Progenitor cell of endocrine pancreas (in vitro differentiated cells): ENCODE measurements at places on chromosomes 3 and 15.

GRCh38 chr3:60065227-60065868 lies 1015.5 kb upstream of the CFAP20DC start:
- no peak for DNase-seq

DNA sequence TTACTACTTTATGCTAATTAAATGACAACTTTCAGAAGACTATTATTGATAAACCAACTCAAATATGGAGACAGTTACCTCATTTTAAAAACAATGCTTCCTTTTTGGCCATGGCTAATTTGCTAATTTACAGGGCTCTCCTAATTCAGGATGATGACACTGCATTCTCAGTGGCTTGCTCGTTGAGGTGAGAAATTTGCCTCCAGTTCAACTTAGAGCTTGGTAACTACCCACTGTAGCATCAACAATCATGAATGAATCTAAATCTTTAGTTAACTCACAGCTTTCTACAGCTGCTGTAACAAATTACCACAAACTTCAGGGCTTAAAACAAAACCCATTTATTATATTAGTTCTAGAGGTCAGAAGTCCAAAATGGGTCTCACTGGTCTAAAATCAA lies 14.0 kb downstream of the PBRM1 start:
- DNase-seq: no peak

- no peak for DNase-seq
Measured at GRCh38 chr3:32930161-32930560, 21.3 kb upstream of the CCR4 start.

- no peak for DNase-seq
Measured at GRCh38 chr3:183844606-183845005, 19.2 kb upstream of the MAP6D1 start.

DNA sequence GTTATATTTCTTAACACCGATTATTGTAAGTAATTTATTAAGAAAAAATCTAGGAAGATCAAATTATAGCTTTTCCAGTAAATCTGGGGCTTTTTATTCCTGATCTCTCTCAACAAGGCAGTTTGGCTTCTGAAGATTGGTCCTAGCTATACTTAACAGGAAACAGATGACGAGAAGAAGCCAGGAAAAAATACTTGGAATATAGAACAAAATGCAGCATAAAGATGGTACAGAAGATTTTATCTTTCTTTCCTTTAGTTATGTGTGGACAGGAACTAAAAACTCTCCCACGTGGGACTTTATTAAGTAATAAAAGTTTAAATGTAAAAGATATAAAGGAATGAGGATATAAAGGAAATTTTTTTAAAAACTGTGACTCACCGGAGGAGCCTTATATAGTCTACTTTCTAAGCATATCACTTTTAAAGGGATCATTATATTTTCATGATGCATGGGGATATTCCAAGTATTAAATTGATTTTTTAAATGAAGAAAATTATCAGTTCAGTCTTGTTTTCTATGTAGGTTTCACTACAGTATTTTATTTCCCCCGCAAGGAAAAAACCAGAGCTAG lies 8.2 kb downstream of the B3GNT5 start:
- DNase-seq: no peak

- DNase-seq: no peak
Measured at GRCh38 chr3:149356630-149357029, 20.8 kb downstream of the TM4SF1 start.

DNA sequence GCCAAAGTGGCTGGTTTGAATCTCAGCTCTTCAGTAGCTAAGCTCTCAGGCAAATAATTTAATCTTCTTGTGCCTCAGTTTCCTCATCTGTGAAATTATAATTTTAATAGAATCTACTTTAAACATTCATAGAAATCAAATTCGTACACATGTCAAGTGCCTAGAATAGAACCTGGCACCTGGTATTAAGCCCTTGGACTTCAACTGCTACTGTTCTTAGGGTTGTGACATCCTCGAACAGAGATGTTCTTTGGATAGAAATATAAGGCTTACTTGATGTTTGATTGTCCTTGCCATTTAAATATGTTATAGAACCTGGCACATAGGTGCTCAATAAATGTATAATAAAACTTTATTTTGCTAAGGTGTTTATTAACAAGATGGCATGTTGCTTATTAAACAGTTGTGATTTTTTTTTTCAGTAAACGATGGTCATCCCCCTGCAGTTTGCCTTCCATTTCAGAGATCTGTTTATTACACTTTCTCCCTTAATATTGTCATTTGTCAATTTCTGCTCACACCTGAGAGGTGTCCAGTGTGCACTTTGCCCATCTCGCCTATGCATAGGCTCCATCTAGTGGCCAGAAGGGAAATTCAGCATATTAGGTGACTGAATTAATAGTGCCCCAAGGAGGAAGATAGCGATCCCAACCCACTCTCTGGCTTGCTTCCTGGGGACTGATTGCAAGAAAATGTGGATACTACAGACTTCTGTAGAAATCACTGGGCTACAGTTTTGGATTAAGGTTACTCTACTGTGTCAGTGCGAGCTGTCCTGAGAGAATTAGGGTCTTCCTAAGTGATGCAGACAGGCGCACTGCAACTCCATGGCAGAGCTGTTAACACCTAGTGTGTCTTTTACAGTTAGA lies 10.7 kb downstream of the IGF1R start:
- no peak for DNase-seq

- no peak for DNase-seq
Measured at GRCh38 chr3:56851966-56852884, 50.5 kb upstream of the ARHGEF3 start.

DNA sequence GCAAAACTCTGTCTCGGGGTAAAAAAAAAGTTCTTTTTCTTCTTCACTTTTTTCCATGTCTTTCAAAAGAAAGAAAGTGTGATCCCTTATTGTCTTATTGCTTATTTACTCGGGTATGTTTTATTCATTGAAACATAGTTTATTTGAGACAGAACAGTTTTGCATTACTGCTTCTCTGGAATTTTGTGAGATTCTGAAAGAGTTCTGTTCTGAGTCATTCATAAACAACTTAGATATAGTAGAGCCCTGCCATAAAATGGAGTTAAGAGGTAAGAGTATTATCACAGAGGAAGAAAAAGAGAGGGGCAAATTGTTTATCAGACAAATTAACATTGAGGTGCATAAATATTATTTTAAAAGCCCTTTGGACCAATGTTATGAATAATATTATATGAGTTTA lies 522.2 kb downstream of the ROBO2 start:
- DNase-seq: no peak

- no peak for DNase-seq
Measured at GRCh38 chr3:132253262-132253878, 63.8 kb upstream of the ACP3 start.

DNA sequence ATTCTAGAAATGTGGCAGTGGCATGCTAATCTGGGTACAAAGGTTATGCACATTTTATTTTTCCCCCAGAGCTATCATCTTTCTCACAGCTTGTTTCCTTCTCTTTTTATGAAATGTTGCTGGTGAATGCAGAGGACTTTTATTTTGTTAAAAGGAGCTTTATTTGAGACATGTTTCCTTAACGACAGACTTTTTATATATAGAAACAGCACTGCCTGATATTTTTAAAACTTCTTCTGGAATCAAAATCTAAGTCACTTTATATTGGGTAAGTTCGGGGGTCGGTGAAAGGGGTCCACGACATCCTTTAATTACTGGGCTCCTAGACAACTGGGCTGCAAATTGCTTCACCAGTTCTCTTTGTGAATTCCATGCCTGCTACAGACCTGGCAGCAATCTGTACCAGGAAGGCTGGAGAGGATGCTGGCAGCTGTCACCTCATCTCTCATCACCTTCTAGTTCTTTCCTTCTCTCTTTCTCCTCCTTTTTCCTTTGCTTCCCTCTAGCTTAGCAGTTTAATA lies 464.7 kb downstream of the PDCD6IP start:
- no peak for DNase-seq

- no peak for DNase-seq
Measured at GRCh38 chr3:101791778-101792177, 12.8 kb downstream of the NXPE3 start.

GRCh38 chr3:62475306-62475705 lies 102.0 kb upstream of the FEZF2 start:
- no peak for DNase-seq

- no peak for DNase-seq
Measured at GRCh38 chr15:71231758-71232157, 116.5 kb downstream of the THSD4 start.

DNA sequence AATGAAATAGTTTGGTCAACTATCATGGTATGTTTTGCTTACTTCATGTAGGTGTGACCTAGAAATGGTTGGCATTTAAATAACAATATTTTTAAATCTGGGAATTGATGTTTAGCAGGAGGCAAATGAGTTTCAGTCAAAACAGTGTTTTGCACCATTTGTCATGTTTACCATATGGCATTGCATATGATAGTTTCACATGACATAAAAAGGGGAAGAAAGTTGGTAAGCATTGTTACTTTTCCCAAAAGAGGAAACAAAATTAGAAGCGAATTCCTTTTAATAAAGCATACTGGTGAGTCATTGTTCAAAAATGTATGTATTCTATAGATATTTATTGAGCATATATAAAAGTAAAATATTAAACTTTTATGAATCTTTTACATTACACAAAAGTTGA lies 2.3 kb downstream of the RNF13 start:
- no peak for DNase-seq

DNA sequence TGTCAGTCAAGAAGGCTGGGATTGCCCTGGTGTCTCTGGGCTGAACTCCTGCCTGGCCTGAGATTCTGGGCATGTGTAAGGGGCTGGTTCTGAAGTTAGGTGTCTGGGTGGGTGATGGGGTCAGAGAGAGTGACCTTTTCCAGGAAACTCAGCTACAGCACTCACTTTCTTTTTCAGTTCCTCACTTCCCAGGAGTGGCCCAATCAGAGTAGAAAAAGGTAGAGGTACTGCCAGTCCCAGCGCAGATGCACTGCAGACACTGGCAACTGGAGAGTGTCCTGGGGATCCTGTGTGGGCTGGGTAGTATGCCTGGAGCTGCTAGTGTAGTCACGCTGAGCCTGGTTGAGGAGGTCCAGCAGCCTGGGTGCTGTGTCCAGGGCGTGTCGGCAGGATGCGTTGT lies 46.5 kb upstream of the APEH start:
- DNase-seq: no peak

DNA sequence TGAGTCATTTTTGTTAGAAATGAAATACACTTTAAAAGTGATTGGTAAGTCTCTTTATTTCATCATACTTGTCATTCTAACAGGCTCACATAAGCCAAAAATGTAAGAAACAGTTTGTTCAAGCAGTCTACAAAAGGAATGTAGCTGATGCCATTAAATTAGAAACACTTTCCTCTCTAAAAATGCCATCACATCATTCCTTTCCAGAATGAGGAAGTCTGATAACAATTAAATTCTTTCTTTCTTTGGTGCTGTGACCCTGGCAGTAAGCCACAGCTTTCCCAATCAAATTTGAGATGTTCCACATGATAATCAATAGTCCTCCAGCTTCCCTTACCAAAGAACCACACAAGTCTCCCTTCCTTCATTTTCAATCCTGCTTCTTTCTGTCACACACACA lies 9.4 kb upstream of the P2RY1 start:
- no peak for DNase-seq
